CD4-positive, alpha-beta T cell treated with Interleukin-12 subunit alpha and Interleukin-12 subunit beta, for 1 hour (primary cell): ENCODE measurements at places on chromosomes 7 and 10.

DNA sequence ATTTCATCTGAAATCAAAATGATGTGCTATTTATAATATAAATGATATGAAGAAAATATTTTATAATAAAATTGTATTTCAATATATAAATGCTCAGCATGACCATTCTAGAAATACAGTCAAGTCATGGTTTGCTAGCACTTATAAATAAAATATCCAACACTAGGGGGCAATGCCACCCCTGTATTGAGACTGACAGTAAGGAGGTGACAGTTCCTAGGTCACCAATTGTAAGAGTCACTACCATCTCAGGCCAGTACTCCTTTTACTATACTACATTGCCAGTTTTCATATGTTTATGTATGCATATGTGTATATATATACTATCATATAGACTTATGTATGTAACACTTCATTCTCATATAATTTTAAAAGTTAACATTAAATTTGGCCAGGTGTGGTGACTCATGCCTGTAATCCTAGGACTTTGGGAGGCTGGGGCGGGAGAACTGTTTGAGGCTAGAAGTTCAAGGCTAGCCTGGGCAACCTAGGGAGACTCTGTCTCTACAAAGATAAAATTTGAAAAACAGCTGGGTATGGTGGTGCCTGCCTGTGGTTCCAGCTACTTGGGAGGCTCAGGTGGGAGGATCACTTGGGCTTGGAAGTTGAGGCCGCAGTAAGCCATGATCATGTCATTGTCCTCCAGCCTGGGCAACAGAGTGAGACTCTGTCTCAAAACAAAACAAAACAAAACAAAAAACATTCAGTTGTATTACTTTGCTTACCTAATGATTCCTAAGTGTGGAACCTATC, 2.4 kb upstream of the CNOT4 start:
- DNase-seq, result peak; percentile 74

DNA sequence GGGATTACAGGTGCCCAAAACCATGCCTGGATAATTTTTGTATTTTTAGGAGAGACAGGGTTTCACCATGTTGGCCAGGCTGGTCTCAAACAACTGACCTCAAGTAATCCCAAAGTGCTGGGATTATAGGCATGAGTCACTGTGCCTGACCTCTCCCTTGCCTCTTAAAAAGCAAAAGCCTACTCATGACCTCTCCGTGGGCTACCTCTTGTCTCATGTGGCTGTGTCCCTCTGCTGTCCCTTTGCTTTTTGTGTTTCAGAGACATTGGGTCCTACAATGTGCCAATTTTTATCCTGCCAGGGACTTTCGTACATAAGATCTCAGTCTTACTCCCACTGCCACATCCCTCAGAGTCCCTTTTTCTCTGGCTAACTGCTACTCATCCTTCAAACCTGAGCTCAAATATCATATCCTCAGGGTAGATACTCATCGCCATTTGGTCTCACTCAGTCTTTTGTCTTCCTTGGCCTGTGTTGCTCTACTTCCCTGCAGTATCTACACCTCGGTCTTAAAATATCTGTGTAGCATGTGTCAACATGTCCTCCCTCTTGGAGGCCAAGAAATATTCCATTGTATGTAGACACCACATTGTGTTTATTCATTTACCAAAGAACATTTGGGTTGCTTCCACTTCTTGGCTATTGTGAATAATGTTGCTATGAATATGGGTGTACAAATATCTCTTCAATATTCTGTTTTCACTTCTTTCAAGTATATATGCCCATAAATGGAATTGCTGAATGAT, 465.0 kb upstream of the KLF6 start:
- DNase-seq, result no peak

DNA sequence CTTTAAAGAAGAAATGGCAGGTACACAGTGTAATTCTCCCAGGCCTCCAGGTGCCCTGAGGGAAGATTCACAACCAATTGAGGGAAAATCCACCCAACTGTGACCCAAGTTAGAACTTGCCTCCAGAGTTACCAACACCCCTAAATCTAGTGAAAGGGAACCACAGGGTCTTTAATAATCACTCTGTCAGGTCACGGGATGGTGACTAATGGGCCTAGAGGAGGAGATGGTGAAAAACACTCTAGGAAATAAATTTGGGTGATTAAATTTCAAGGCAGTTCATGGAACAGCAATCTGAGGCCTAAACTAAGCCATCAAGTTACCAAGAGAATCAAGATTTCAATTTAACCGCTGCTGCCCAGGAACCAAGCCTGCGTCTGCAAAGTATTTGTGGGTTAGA, 26.7 kb upstream of the SLF2 start:
- DNase-seq, result no peak

GRCh38 chr7:142063551-142064442, 47.7 kb upstream of the MGAM2 start:
- no peak for DNase-seq

GRCh38 chr10:27547047-27547446, 42.9 kb downstream of the RAB18 start:
- no peak for DNase-seq

DNA sequence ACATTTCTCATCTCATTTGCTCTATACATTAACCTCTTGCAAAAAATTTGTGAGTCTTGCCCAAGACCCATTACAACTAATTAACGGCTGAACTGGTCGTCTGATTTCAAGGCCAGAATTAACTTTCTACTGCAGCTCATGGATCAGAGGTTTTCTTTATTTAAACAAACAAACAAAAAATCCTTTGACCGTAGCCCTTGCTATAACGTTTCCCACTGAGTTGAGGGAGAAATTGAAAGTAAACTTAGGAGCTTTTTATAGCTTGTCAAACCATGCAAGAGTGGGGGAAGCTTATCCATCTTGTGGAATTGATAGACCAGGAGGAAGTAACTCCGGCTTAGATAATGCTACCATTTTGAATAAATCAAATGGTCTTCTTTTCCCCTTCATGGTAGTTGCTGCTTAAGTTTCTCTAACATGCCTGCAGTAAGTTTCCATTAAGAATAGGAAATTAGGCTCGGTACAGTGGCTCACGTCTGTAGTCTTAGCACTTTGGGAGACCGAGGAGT, 3.3 kb downstream of the SRGN start:
- DNase-seq, result no peak

DNA sequence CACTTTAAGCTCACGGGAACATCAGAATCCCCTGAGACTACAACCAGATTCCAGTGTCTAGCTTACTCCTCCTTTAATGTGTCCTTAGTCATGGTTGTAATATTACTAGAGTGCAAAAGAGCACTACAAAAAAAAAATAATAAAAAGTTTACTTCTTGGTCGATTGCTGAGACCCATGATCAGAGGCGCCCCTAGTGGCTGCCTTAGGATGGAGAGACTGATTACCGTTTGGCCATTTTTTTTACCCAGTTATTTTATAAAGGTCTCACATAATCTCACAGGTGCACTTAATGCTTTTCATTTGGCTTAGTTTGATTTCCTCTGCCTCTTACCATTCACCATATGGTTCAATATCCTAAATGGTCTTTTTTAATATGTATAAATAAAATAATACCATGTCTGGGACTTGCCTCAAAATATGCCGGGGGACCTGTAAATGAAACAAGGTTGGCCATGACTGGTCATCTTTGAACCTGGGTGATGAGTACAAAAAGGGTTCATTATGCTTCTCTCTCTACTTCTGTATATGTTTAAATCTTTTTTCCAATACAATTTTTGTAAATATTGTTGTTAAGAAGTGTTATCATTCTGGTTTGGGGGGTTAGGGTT, 331.5 kb upstream of the NFE2L3 start:
- no peak for DNase-seq

GRCh38 chr7:1054861-1055450, 10.6 kb downstream of the GPR146 start:
- peak; percentile 46 for DNase-seq

- no peak for DNase-seq
Measured at GRCh38 chr7:106239406-106239805, 45.4 kb downstream of the NAMPT start.

DNA sequence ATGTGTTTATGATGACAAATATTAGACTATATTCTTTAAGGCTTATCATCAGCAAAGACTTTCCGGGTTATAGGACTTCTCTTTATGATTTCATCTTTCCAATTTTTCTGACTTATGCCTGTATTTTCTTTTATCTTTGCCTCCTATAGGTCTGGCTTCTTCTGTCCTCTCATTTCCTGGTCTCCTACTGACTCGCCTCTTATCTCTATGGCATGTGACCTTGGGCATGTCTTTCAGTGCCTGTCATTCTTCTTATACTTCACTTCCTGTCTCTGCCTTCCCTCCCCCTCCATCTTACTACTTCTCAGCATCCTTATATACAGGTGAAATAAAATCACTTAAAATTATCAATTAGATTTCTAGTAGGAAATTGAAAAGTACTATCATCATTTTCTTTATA, 42.2 kb downstream of the PCDH15 start:
- no peak for DNase-seq

- DNase-seq, result peak; percentile 18
Measured at GRCh38 chr7:131112431-131112830, 215.2 kb upstream of the MKLN1 start.

DNA sequence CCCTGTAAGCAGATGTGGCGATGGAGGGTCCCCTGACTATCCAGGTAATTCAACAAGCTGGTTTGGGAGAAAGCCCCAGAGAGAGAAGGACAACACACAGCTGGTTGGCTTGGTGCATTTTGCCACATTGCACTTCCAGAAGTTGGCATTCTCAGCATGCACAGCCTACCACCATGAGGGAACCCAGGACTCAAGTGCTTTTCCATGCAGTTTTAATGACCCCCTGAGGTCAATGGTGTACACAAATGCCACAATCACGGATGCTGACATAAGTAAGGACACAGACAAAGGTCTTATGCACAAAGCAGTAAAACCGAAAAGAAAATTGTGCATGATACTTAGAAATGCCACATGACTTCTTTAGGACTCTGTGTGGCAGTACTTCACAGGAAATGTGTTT, 645.1 kb downstream of the KCNMA1 start:
- no peak for DNase-seq
